ENCODE measurements at places on chromosomes 1 and 21. TPM values are rescaled to one million over a fixed set of nuclear protein-coding genes. Genes with fewer than 3 reads are reported as not detected.
A peak's percentile ranks its signal among the peaks of the same experiment; 100 is the strongest.

DNA sequence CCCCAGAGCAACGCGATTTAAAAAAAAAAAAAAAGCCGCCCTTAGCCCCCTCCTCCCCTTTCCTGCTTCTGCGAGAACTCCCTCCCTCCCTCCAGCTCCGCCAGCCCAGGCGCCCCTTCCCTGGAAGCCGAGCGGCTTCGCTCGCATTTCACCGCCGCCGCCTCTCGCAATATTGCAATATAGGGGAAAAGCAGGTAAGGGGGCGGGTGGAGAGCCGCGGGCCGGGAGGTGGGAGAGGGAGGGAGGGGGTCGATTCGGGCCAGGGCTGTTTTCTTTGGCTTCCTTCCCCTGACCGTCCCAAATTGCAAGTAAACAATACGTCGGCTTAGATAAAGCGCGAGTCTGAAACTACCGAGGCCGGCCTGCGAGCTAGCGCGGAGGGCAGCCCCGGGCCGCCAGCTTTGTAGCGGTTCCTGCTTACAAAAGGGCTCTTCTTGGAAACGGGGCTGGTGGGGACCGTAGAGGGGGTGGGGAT, 408 bp downstream of the LMO4 start:
- H3K27ac ChIP-seq: peak overlapping the region; percentile 97
- no peaks in the 10 kb centered on the region for H3K36me3 ChIP-seq
- peaks cover 37% of the 10 kb centered on the region for H3K4me1 ChIP-seq
- H3K27me3 ChIP-seq: no peaks in the 10 kb centered on the region

DNA sequence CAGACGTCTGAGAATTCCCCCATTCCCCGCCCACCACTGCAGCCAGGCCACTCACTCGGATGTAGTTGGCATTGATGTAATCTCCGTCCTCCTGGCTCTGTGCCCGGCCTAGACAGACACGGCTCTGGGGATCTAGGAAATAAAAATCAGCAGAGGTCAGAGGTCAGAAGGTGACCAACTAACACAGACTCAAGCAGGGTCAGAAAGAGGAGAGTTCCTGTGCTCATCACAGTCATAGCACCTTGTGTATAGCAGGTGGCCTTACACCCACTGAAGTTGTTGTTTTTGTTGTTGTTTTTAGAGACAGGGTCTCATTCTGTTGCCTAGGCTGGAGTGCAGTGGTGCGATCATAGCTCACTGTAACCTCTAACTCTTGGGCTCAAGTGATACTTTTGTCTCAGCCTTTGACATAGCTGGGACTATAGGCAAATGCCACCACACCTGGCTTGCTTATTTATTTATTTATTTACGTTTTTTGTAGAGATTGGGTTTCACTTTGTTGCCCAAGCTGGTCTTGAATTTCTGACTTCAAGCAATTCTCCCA, 4.9 kb downstream of the PTPN7 start:
- DNase-seq: no peak
- H3K27ac ChIP-seq: no peak overlapping the region
- peaks cover 12% of the 10 kb centered on the region for H3K4me1 ChIP-seq
- H3K4me3 ChIP-seq: no peak overlapping the region

DNA sequence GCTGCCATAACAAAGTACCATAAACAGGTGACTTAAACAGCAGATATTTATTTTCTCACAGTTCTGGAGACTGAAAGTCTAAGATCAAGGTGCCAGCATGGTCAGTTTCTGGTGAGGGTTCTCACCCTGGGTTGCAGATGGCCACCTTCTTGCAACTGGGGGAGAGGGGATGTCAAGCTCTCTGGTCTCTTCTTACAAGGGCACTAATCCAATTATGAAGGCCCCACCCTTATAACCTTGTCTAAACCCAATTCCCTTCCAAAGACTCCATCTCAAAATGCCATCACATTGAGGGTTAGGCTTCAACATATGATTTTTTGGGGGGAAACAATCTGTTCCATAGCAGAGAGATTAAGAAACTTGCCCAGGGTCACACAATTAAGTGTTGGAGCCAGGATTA, 24.8 kb upstream of the ANGPTL3 start:
- no peak overlapping the region for H3K27ac ChIP-seq
- no peaks in the 10 kb centered on the region for H3K4me1 ChIP-seq
- no peak for DNase-seq
- no peak overlapping the region for H3K4me3 ChIP-seq

DNA sequence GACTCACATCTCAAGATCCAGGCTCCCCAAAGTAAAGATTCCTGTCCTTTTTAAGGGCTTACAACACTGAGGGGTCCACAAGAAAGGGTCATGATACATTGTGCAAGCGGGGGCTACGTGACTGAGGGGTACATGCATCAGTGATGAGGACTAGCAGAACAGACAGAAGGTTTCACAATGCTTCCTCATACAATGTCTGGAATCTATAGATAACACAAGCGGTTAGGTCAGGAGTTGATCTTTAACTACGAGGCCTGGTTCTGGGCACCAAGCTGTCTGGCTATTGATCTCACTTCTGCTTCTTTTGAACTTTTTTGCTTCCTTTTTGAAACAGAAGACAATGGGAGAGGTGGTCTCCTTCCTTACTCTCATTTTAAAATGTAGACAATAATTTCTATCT, 718.6 kb downstream of the AMY1C start:
- no peak overlapping the region for H3K4me3 ChIP-seq
- H3K27me3 ChIP-seq: peaks cover 2% of the 10 kb centered on the region
- H3K27ac ChIP-seq: no peak overlapping the region
- no peaks in the 10 kb centered on the region for H3K36me3 ChIP-seq

DNA sequence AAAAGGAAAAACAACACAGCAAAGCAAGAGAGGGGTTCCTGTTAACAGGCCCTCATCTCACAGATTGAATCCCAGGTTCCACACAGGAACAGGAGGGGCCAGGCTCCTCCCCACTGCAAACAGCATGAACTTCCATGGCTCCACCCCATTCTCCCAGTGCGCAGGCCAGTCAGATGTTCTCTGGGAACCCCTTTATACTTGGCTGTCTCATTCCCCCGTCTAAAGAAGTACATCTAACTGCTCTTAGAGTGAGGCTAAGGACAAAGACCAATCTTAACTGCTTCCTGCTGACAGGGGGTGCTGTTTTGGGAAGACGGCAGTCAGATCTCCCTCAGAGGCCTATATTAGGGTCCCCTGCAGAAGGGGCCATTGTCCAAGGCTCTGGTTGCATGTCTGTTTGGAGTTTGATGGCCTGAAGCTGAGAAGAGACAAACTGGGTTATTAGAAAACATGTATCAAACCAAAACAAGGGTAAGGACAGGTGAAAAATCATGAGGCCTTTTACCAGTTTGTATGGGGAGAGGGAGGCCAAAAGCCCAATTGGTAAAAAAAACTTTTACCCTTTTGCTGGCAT, 10.5 kb upstream of the NASP start:
- no peaks in the 10 kb centered on the region for H3K27me3 ChIP-seq
- peaks cover 12% of the 10 kb centered on the region for H3K36me3 ChIP-seq
- no peak overlapping the region for H3K27ac ChIP-seq
- no peak overlapping the region for H3K4me3 ChIP-seq
- peaks cover 2% of the 10 kb centered on the region for H3K4me1 ChIP-seq

GRCh38 chr1:206969090-206969489, 1.2 kb downstream of the FCAMR start:
- no peaks in the 10 kb centered on the region for H3K36me3 ChIP-seq
- H3K4me1 ChIP-seq: no peaks in the 10 kb centered on the region
- DNase-seq: no peak
- no peak overlapping the region for H3K27ac ChIP-seq
- peaks cover 53% of the 10 kb centered on the region for H3K27me3 ChIP-seq

DNA sequence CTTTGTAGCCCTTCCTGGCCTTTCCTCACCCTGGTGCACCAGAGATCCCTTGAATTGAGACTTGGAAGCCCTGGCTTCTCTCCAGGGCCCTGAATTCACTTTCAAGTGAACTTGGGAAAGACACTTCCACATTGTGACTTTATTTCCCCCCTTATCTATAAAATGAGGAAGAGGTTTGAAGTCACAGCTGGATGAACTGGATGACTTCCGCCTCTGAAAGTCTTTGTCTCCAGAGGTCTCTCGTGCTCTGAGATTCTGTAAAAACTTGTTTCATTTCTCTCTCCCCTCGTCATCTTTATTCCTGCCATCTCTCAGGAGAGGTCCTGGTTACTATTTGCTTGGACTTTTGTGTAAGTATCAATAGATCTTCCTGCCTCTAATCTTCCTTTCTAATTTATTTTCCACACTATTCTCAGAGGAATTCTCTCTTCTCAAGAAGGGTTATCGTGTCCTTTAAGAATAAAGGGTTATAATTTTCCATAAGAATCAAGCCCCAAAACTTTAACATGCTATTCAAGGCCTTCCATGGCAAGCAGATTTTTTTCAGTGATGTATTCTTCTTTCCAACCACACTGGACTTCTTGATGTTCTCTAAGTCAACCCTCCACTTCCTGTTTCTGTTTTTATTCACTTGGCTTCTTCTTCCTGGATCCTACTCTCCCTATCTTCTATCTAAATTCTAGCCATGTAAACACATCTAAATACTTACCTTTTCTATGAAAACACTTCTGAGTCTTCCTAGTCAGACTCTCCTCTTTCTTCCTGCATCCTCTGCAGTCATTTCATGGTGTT, 6.5 kb upstream of the RPTN start:
- no peaks in the 10 kb centered on the region for H3K36me3 ChIP-seq
- H3K27me3 ChIP-seq: peaks cover 30% of the 10 kb centered on the region
- H3K4me1 ChIP-seq: peaks cover 7% of the 10 kb centered on the region
- no peak for DNase-seq

- no peak overlapping the region for H3K27ac ChIP-seq
- no peaks in the 10 kb centered on the region for H3K36me3 ChIP-seq
- no peak for DNase-seq
- peaks cover 4% of the 10 kb centered on the region for H3K27me3 ChIP-seq
Observed at GRCh38 chr1:34975338-34975737, 9.8 kb downstream of the TMEM35B start.

- H3K27me3 ChIP-seq: peaks cover 83% of the 10 kb centered on the region
- H3K4me1 ChIP-seq: peaks cover 2% of the 10 kb centered on the region
- no peak overlapping the region for H3K27ac ChIP-seq
- no peaks in the 10 kb centered on the region for H3K36me3 ChIP-seq
- H3K4me3 ChIP-seq: no peak overlapping the region
Observed at GRCh38 chr1:22210176-22210575, 67.3 kb upstream of the WNT4 start.

DNA sequence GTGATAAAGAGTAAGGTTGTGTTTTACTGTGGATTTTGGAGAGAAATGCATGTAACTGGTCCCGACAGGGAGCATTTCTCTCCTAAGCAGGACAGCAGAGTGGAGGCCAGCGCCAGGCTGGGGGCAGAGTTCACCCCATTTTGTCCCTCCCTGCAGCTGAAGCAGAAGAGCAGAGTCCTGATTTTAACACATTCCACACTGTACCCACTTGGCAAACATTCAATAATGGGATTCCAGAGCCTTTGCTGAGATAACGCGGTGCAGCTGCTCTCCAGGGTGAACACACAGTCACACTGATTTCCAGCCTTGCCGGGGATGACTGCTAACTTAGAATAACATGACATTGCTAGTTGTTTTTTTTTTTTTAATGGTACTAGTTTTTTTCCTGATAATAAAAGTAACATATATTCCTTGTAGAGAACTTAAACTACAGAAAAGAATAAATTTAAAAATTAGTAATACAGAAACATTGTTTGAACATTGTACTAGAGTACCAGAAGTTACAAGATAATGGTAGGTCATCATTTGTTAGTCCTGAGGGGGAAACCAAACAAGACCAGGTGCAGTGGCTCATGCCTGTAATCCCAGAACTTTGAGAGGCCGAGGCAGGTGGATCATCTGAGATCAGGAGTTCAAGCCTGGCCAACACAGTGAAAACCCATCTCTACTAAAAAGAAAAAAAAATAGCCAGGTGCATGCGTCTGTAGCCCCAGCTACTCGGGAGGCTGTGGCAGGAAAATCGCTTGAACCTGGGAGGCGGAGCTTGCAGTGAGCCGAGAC, 77.2 kb downstream of the SCCPDH start:
- peaks cover 4% of the 10 kb centered on the region for H3K4me1 ChIP-seq
- no peaks in the 10 kb centered on the region for H3K27me3 ChIP-seq
- H3K36me3 ChIP-seq: peaks cover 1% of the 10 kb centered on the region

DNA sequence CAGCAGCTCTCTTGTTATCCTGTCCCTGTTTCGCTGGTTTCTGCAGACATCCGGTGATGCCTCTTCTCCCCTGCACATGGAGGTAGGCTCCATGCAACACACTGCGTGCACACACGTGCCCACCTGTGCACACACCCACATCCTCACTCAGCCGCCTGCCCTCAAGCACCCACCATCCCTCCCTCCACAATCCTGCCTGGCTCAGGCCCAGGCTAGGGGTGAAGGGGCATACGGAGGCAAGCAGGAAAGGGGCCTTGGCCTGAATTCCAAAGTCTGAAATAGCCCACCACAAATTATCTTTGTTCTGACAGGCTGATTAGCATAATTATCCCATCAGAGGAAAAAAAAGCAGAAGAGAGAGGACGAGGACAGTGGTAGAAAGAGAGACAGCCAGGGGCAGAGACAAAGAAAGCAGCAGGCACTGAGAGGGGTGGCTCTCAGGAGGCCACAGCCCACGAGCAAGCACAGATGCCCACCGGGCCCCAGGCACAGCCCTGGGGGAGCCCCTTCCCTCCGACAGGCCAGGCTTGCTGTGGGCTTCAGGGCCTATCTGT, 73.2 kb downstream of the GRIK3 start:
- DNase-seq: no peak
- H3K27ac ChIP-seq: no peak overlapping the region
- H3K27me3 ChIP-seq: peaks cover 1% of the 10 kb centered on the region
- H3K36me3 ChIP-seq: no peaks in the 10 kb centered on the region
- no peak overlapping the region for H3K4me3 ChIP-seq

GRCh38 chr1:178098262-178098661, 4.4 kb downstream of the RASAL2 start:
- H3K36me3 ChIP-seq: no peaks in the 10 kb centered on the region
- H3K4me1 ChIP-seq: peaks cover 82% of the 10 kb centered on the region
- H3K27ac ChIP-seq: peak overlapping the region; percentile 62
- H3K4me3 ChIP-seq: peak overlapping the region; percentile 59

DNA sequence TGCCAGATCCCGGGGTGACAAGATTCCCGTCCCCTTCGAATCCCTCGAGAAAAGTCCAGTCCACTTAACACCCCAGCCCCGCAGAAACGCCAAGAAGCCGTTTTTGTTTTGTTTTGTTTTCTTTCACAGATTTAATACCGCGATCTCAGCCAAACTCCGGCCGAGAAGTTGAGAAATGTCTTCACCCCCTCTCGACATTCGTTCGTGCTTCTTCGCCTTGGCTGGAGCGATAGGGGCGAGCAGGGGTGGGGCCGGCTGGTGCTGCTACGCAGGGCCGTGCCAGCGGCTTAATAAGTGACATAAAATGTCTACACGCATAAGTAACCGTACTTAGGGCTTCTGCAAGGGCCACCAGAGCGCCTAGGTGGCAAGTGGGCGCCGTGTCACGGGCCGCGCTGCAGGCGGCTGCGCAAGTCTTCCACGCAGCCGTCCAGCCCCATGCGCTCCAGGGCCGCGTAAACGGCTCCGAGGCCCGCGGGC, 4.9 kb downstream of the TNFRSF25 start:
- H3K4me1 ChIP-seq: no peaks in the 10 kb centered on the region
- DNase-seq: no peak
- no peak overlapping the region for H3K4me3 ChIP-seq
- peaks cover 18% of the 10 kb centered on the region for H3K36me3 ChIP-seq
- no peak overlapping the region for H3K27ac ChIP-seq
- no peaks in the 10 kb centered on the region for H3K27me3 ChIP-seq

GRCh38 chr1:234862944-234863515, 253.1 kb upstream of the IRF2BP2 start:
- peak overlapping the region; percentile 19 for H3K4me3 ChIP-seq
- no peaks in the 10 kb centered on the region for H3K27me3 ChIP-seq
- DNase-seq: no peak
- H3K36me3 ChIP-seq: no peaks in the 10 kb centered on the region
- peak overlapping the region; percentile 75 for H3K27ac ChIP-seq

GRCh38 chr1:202199040-202199889, 5.7 kb downstream of the LGR6 start:
- peaks cover 30% of the 10 kb centered on the region for H3K27me3 ChIP-seq
- H3K36me3 ChIP-seq: no peaks in the 10 kb centered on the region
- H3K27ac ChIP-seq: no peak overlapping the region
- H3K4me1 ChIP-seq: peaks cover 9% of the 10 kb centered on the region

The LCE3D gene
- not detected for total RNA-seq

The SEC22B gene
- total RNA-seq: 48.5 TPM

All from chondrocyte (in vitro differentiated cells).